ENCODE measurements at places on chromosomes 4 and X.

DNA sequence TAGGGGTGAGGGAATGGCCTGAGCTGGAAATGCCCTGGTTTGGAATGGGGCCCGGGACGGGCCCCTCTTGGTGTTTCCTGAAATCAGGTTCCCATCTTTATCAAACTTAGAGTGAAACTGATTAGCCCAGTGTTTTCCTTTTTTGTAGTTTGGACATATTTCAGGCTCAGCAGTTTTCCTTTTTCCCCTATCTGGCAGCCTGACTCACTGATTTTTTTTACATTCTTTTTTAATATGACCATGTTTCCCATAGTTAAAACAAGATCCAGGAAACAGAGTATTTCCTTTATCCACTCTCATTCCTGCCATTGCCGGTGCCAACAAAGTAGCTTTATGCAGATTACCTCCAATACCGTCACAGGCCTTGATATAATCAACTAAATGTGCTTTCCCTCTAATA lies 20.5 kb upstream of the C4orf17 start:
- no peak for DNase-seq

- DNase-seq: no peak
Measured at GRCh38 chr4:26030260-26030667, 116.2 kb downstream of the SMIM20 start.

DNA sequence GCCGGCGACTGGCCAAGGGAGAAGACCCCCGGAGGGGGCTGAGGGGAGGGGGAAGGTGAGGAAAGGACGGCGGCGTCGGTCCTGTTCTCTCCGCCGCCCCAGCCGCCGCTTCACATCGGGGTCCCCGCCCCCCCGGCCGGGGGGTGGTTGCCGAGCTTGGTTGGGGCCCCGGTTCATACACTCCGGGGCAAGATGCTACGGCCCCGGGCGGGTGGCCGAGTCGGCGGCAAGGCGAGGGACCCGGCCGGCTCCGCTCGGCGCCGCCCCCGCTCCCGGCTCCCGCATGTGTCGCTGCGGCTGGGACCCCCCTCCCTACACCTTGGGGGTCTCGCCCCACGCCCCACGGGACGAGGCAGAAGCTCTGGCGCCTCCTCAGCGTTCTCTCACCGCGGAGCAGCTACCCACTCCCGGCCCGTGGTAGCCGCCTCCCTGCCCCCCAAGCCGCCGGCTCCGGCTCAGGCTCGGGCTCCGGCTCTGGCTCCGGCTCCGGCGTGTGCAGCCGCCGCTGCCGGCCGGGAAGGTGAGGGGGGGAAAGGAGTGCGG lies 461 bp downstream of the FBXW7 start:
- no peak for DNase-seq

- DNase-seq: no peak
Measured at GRCh38 chr4:94578195-94578594, 126.5 kb downstream of the PDLIM5 start.

DNA sequence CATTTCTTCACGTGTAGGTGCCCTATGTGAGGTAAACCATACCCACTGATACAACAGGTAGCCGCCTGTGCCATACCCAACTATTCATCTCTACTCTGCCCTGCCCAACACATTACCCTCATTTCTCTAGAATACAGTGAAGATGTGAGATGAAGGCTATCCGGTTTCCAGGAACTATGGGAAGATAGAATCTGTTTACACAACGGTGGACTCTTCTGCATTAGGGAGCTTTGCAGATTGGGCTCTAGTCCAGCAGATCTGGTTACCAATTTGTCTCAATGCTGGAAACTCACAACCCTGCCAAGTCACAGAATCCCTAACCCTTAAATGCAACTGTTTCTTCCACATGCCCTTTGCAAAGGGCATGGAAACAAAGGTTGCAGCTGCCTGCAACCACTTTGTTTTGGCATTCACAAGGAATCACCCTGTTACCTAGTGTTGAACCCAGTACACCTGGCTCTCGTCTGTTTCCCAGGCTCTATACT lies 6.4 kb upstream of the SLAIN2 start:
- DNase-seq: no peak

GRCh38 chr4:153529646-153530045 lies 63.5 kb downstream of the TMEM131L start:
- DNase-seq: no peak

- no peak for DNase-seq
Measured at GRCh38 chr4:52999626-53000025, 137.5 kb downstream of the RASL11B start.

GRCh38 chrX:13050151-13050550 lies 5.7 kb upstream of the FAM9C start:
- no peak for DNase-seq

DNA sequence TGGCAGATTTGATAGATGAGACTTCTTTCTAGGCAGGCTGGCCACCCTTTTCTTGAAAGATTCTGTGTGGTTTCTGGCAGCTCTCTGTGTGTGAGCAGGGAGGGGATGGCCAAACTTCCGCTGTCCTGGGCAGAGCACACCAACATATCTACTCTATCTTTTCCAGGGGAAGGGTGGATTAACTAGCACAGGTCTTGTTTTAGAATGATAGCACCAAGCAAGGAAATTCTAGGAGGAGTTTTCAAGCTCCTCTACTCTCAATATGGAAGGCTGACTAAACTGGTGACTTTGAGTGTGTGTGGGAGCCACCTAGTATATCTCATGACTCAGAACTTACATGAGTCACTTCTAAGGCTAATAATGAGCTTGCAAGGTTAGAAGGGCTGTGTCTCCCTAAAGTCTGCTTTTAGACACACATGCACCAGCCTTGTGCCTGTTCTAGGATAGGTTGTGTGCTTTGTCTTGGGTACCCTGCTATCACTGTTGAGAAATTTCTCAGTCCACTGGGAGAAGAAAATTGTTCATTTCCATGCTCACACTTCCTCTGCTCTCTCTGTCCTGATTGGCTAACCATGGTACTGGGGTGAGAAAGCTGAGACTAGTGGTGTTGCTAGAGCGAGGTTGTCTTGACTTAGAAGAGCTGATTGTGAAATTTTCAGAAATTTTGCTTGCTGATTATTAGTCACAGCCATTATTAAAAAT lies 72.9 kb downstream of the YIPF6 start:
- DNase-seq: no peak

DNA sequence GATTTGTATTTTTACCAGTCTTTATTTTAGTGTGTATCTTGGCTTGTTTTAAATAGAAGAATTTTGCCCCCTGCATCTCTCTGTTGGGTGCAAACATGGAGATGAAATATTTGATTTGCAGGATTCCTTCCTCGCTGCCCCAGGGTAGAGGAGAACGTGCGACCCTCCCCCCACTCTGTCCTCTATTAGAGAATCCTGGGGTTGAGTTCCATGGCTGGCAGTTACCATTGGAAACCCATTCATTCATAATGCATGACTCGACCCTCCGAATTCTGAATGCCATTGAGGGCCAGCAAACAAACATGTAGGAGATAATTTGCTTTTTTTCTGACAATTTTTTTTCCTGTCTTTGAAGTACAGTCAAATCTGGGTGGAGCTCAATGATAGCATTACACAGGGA lies 53.7 kb downstream of the TRIM2 start:
- no peak for DNase-seq

GRCh38 chr4:111602848-111603247 lies 542.4 kb upstream of the FAM241A start:
- no peak for DNase-seq

DNA sequence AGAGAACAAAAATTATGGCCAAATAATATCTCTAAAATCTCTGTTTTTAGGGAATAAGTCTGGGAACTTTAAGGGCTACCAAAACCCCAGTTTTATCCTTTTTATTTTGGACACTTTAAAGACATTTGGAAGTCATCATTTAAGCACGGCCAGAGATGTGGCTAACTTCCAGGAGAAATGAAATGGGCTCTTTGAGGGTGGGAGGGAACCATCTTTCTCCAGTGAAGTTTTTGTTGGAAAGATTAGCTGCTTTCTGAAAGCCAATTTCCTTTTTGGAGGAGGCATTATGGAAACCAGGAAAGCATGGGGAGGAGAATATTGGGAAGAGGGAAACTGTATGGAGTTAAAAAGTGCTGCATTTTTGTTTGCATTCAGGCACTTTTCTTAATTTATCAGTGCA lies 4.8 kb downstream of the VSIG1 start:
- DNase-seq: no peak

DNA sequence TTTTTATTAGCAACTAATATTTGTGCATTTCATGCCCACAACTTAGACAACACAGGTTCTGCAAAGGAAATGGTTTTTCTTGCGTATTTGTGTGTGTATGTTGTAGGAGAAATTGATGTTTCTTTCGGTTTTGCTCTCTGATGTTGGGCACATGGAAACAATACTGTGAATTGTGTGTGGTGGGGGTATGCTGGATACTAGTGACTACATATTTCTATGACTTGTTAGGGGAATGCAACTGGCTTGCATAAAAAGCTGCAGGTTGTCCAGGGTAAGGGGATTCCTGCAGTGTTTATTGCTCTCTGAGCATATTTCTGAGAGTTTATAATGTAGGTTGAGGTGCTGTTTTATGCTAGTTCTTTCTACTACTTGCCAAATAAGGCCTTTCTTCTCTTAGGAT lies 11.6 kb downstream of the DLG3 start:
- no peak for DNase-seq

GRCh38 chr4:1487106-1487505 lies 80.9 kb upstream of the NKX1-1 start:
- no peak for DNase-seq

- DNase-seq: no peak
Measured at GRCh38 chrX:154990496-154990895, 32.0 kb downstream of the F8 start.

- DNase-seq: no peak
Measured at GRCh38 chr4:41611881-41612871, 74.2 kb downstream of the LIMCH1 start.

GRCh38 chr4:24210332-24210902 lies 320.6 kb upstream of the PPARGC1A start:
- no peak for DNase-seq

- DNase-seq: no peak
Measured at GRCh38 chrX:49251325-49251724, 13.2 kb downstream of the FOXP3 start.

DNA sequence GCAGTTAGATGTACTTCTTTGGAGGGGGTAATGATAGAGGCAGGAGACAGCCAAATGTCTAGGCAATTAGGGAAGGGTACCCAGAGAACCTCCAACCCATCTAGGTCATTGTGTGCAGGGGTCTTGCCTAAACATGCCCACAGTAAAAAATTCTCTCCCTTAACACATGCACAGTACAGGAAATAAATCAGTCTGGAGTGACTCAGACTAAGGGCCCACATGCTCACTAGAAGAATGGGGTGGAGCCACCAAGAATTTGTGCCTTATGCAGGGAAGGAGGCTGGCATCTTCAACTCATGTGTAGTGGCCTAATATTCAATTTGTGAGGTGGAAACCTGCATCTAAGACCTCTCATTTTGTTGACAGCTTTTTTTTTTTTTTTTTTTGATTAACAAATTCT lies 945.3 kb upstream of the GRIA3 start:
- no peak for DNase-seq

GRCh38 chrX:144379156-144379555 lies 495.3 kb downstream of the UBE2NL start:
- no peak for DNase-seq

- no peak for DNase-seq
Measured at GRCh38 chr4:71550220-71551165, 211.7 kb downstream of the SLC4A4 start.

GRCh38 chr4:143668930-143669552 lies 31.4 kb downstream of the FREM3 start:
- DNase-seq: no peak

- DNase-seq: no peak
Measured at GRCh38 chr4:148998719-148999118, 556.5 kb upstream of the NR3C2 start.

DNA sequence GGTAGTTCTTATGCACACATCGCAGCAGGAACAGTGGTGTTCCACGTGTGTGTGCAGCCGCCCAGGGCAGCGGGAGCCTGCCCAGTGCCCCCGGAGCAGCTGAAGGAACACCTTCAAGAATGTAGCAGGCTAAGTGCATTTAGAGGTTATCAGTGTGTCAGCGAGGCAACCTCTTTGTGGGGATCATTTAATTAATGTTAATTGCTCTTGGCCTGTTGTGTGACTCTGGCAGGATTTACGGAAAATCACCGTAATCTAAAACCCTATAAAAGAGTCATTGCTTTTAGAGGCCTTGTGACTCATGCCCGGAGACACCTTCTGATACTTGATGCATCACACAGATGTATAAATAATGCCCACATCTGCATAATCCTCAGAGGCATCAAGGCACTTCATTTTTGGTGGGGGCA lies 47.3 kb upstream of the GATB start:
- DNase-seq: no peak

- no peak for DNase-seq
Measured at GRCh38 chr4:188550296-188550695, 411.1 kb downstream of the TRIML1 start.

DNA sequence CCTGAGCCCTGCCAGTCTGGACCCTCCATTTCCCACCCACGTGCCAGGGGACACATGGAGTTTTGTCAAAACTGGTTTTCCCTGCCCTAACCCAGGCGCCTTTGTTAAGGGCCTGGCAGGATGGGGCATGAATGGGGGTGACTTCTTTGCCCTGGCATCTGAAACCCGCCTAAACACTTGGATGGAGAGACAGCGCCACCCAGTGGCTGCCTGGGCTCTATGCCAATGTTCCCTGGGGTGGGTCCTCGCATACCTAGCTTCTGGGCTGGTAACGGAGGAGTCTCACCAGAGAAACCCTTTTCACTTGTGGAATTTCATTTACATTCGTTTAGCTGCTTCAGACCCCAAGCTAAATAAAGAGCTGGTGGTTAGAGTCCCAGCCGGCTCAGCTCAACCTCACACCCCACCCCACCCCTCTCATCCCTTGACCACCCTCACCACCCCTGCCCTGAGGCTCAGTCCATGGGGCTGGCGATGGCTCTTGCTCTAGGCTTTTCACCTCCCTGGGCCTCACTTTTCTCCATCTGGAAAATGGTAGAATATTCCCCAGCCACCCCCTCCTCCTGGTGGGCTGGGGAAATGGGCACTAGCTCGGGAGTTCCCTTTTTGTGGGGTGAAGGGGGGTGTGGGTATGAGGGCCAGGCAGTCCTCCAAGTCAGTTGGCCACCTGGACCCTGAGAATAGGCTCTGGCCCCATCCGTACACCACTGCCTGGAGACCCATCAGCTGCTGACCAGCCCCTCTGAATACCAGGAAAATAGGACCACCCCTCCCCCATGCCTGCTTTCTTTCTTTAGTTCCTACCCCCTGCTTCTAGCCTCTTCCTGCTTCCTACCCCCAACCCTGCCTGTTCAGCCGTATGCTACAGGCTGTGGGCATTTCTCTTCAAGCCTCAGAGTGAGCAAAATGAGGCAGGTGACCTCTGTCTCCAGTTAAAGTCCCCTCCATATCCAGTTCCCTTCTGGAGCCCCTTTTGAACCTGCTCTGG lies 57.1 kb upstream of the PJA1 start:
- peak; percentile 55 for DNase-seq

DNA sequence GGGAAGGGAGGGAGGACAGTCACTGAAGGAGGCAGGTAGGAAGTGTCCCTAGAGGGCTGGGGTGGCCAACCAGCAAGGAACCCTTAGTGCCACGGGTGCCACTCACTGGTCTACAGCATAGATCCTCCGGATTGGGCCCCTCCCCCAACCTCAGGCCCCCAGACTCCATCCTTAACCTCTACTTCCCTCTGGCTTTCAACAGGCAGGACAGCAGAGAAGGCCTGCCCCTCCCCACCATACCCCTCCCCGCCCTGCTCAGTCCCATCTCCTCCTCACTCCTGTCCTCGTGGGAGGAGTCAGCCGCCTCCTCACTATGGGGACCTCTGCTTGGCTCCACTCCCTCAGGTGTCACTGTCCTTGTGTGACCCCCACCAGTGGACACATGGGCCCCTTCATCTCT lies 77.7 kb upstream of the PSAPL1 start:
- no peak for DNase-seq
